ENCODE measurements at places on chromosomes 7 and 10. TPM values are rescaled to one million over a fixed set of nuclear protein-coding genes. Genes with fewer than 3 reads are reported as not detected.

GRCh38 chr10:20893297-20893696 is 3.8 kb downstream of the NEBL start:
- peaks cover 12% of the 10 kb centered on the region for H3K36me3 ChIP-seq
- peaks cover 8% of the 10 kb centered on the region for H3K4me1 ChIP-seq
- no peaks in the 10 kb centered on the region for H3K27me3 ChIP-seq

DNA sequence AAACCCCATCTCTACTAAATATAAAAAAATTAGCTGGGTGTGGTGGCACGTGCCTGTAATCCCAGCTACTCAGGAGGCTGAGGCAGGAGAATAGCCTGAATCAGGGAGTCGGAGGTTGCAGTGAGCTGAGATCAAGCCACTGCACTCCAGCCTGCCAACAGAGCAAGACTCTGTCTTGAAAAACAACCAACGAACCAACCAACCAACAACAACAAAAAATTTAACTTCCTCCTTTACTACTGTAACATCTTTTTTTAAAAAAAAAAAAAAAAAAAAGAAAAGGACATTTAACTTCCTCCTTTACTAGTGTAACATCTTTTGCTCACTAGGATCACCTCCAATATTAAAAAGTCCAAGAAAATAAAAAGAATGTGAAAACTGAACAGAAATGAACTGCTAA is 92.3 kb upstream of the TMEM168 start:
- H3K4me3 ChIP-seq = no peak overlapping the region
- H3K27me3 ChIP-seq = no peaks in the 10 kb centered on the region
- H3K4me1 ChIP-seq = peaks cover 55% of the 10 kb centered on the region
- DNase-seq = no peak

- H3K27me3 ChIP-seq = no peaks in the 10 kb centered on the region
- no peak overlapping the region for H3K4me3 ChIP-seq
- no peaks in the 10 kb centered on the region for H3K36me3 ChIP-seq
These were observed 804.1 kb upstream of the IGFBP3 start for GRCh38 chr7:46725136-46725535.

- peaks cover 15% of the 10 kb centered on the region for H3K4me1 ChIP-seq
- no peaks in the 10 kb centered on the region for H3K27me3 ChIP-seq
- DNase-seq = no peak
- peak overlapping the region; percentile 68 for H3K27ac ChIP-seq
- H3K36me3 ChIP-seq = no peaks in the 10 kb centered on the region
These were observed 166.4 kb upstream of the ADO start for GRCh38 chr10:62638062-62638477.

DNA sequence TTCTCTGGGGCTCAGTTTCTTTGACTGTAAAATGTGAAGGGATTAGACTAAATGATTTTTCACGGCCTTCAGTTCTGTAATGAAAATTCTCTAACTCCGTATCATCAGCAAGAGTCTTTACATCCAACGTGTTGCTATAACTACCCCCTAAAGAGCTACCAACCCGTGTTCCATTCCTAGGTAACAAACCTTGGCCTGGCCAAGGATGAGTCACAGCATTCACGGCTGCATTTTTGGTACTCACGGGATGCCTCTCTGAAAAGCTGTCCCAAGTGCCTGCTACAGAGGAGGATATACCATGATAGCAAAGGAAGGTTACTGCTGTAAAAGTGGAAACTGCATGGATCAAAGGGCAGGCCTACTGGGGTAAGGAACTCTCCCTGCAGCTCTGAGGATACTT is 5.9 kb downstream of the LRRC4 start:
- H3K27ac ChIP-seq = no peak overlapping the region
- H3K4me1 ChIP-seq = peaks cover 55% of the 10 kb centered on the region
- no peak for DNase-seq
- no peak overlapping the region for H3K4me3 ChIP-seq
- H3K36me3 ChIP-seq = no peaks in the 10 kb centered on the region
- H3K27me3 ChIP-seq = no peaks in the 10 kb centered on the region

- H3K4me3 ChIP-seq = no peak overlapping the region
- no peak for DNase-seq
- H3K4me1 ChIP-seq = peaks cover 7% of the 10 kb centered on the region
- no peaks in the 10 kb centered on the region for H3K36me3 ChIP-seq
These were observed 25.3 kb downstream of the CCDC6 start for GRCh38 chr10:59880971-59881510.

GRCh38 chr7:123754271-123754871 is 5.6 kb upstream of the WASL start:
- no peaks in the 10 kb centered on the region for H3K36me3 ChIP-seq
- H3K4me3 ChIP-seq = no peak overlapping the region
- peaks cover 26% of the 10 kb centered on the region for H3K4me1 ChIP-seq
- no peaks in the 10 kb centered on the region for H3K27me3 ChIP-seq
- no peak for DNase-seq
- H3K27ac ChIP-seq = no peak overlapping the region

DNA sequence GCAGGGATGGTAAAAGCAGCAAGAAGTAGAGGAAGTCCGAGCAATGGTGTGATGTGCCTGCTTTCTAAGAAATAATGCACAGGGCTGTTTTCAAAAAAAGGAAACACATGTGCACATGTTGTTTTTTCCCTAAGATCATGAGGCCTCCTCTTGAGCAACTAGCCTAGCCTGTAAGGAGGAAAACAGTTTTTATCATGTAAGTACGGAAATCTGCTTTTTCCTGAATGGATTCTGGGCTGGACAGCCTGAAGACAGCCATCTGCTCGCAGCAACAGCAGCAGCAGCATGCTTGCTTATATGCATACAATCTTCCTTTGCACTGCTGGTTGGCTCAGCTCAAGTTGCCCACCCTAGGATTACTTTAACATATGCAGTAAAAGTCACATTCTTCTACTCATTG is 87.1 kb downstream of the HIBADH start:
- H3K4me1 ChIP-seq = no peaks in the 10 kb centered on the region
- no peaks in the 10 kb centered on the region for H3K27me3 ChIP-seq
- no peak for DNase-seq
- H3K27ac ChIP-seq = no peak overlapping the region
- H3K36me3 ChIP-seq = no peaks in the 10 kb centered on the region

GRCh38 chr7:78039790-78040776 is 241.5 kb downstream of the PHTF2 start:
- H3K27me3 ChIP-seq = no peaks in the 10 kb centered on the region
- no peak overlapping the region for H3K4me3 ChIP-seq
- no peak overlapping the region for H3K27ac ChIP-seq
- no peaks in the 10 kb centered on the region for H3K4me1 ChIP-seq
- H3K36me3 ChIP-seq = no peaks in the 10 kb centered on the region

DNA sequence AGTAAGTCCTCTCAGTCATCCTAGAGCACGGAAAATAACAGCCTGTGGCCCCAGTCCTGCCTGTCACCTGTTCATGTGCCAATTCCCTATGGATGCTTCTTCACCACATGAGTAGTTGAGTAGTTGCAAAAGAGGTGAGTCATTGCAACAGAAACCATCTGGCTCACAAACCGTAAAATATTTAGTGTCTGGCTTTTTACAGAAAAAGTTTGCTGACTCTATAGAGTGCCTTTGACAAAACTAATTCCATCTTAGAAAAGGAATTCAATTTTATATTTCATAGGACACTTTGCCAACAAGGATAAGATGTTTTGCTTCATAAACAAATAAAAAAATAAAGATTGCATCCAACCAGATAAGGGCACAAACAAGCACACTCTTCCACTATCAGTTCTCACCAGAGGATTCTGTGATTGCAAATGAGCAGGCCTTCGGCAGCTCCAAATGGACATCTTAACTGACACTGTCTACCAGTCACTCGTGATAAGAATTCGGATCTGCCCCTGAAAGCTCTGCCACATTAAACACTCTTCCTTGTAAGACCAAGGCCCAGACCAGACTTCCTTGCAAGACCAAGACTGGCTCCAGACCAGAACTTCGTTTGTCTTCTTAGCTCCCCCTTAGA is 242.7 kb upstream of the SEMA3C start:
- H3K4me1 ChIP-seq = no peaks in the 10 kb centered on the region
- H3K36me3 ChIP-seq = no peaks in the 10 kb centered on the region
- no peak overlapping the region for H3K4me3 ChIP-seq
- no peaks in the 10 kb centered on the region for H3K27me3 ChIP-seq
- DNase-seq = no peak

DNA sequence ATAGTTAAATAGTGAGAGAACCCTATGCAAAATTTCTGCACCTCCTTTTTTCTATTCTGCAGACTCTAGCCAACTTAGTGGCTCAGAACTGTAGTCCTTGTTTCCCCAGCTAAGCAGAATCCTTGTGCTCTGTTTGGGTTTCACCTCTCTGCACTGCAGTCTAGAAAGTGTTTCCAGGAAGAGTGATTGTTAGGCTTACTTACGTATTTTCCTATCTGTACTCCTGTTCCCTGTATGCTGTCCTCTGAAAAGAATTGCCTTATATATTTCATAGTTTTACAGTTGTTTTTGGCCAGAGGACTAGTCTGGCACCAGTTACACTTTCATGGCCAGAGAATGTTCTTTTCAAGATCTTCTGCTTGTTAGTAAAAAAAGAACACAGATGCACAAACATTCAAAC is 154.6 kb upstream of the POT1 start:
- no peaks in the 10 kb centered on the region for H3K36me3 ChIP-seq
- no peak overlapping the region for H3K27ac ChIP-seq
- H3K4me1 ChIP-seq = no peaks in the 10 kb centered on the region

- no peaks in the 10 kb centered on the region for H3K27me3 ChIP-seq
- no peaks in the 10 kb centered on the region for H3K4me1 ChIP-seq
- H3K4me3 ChIP-seq = no peak within 1 kb of the TSS
- H3K36me3 ChIP-seq = no peaks in the 10 kb centered on the region
- H3K27ac ChIP-seq = no peak within 1 kb of the TSS
These were observed at the start of gene TAS2R41 for GRCh38 chr7:143477501-143478150. Gene TAS2R41, plus strand, starts transcription at chr7:143477873. Its CDS starts 0 bp downstream, at chr7:143477873.

- no peaks in the 10 kb centered on the region for H3K27me3 ChIP-seq
- no peak overlapping the region for H3K27ac ChIP-seq
- peak; percentile 64 for DNase-seq
These were observed 32.8 kb downstream of the NOD1 start for GRCh38 chr7:30445770-30446169.

DNA sequence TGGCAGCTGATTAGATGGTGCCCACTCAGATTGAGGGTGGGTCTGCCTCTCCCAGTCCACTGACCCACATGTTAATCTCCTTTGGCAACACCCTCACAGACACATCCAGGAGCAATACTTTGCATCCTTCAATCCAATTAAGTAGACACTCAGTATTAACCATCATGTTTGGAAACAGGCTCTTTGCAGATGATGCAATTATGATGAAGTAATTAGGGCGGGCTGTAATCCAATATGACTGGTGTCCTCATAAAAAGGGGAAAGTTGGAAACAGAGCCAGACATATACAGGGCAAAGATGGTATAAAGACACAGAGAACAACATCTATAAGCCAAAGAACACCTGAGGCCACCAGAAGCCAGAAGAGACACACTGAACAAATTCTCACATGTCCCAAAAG is 658.6 kb downstream of the CCSER2 start:
- H3K27ac ChIP-seq = no peak overlapping the region
- no peaks in the 10 kb centered on the region for H3K4me1 ChIP-seq
- H3K27me3 ChIP-seq = no peaks in the 10 kb centered on the region
- no peak for DNase-seq

- peaks cover 5% of the 10 kb centered on the region for H3K4me1 ChIP-seq
- no peaks in the 10 kb centered on the region for H3K27me3 ChIP-seq
- no peak overlapping the region for H3K4me3 ChIP-seq
- DNase-seq = no peak
These were observed 280.9 kb upstream of the HGF start for GRCh38 chr7:82050792-82051191.

DNA sequence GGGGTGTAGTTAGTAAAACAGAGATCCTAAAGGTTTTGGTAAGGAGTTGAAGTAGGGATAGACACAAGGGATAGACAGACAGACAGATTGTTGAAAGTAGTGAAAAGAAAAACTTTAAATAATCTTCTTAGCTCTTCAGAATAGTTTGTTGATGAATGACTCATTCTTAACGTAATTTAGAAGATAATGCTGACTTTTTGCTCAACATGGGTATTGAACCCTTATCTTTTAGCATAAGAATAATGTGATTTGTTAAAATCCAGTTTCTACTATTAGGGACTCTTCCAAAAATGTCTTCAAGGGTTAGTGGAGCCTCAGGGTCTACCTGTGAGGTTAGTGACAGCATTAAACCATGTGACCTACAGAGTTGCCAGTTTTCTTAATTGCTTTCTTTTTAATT is 411.2 kb downstream of the ETV1 start:
- H3K27me3 ChIP-seq = no peaks in the 10 kb centered on the region
- no peaks in the 10 kb centered on the region for H3K36me3 ChIP-seq
- H3K4me3 ChIP-seq = no peak overlapping the region
- DNase-seq = no peak

DNA sequence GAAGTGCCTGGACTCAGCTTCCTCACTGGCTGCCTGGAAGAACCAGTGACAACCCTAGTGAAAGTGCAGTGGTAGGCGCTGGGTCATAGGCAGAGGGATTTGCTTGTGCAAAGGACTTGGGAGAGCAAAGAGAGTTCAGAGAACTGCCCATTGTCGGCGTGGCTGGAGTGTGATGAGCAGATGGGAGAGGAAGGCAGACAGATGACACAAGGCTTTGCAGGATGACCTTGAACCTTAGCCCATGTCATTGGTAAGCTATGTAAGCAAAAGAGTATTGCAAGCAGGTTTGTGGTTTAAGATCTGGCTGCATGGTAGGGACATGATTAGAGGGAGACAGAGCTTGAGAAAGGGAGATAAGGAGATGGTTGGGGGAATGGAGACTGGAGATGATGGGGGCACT is 35.3 kb upstream of the NOBOX start:
- no peaks in the 10 kb centered on the region for H3K27me3 ChIP-seq
- no peak for DNase-seq
- H3K4me1 ChIP-seq = no peaks in the 10 kb centered on the region
- H3K4me3 ChIP-seq = no peak overlapping the region

GRCh38 chr10:7525314-7526016 is 114.6 kb upstream of the SFMBT2 start:
- peaks cover 31% of the 10 kb centered on the region for H3K27me3 ChIP-seq
- H3K27ac ChIP-seq = no peak overlapping the region
- no peak overlapping the region for H3K4me3 ChIP-seq
- H3K4me1 ChIP-seq = no peaks in the 10 kb centered on the region
- DNase-seq = peak; percentile 81
- H3K36me3 ChIP-seq = no peaks in the 10 kb centered on the region

DNA sequence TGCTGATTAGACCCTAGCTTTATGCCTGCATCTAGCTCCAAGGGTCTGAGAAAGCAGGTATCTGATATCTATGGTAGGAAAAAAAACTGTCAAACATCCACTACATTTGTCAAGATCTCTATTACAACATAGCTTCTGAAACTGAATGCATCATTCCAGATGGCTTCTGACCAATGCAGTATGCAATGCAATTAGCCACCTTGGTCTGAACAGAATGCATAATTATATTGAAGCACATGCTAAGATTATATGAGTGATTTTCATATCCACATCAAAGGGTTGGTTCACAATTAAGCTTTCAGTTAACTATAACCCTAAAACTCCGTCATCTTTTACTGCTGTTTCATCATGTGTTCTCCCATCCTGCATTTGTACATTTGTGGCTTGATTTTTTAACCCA is 271.4 kb downstream of the POLR1F start:
- no peak overlapping the region for H3K4me3 ChIP-seq
- H3K27me3 ChIP-seq = no peaks in the 10 kb centered on the region
- no peak overlapping the region for H3K27ac ChIP-seq

Gene CLCN1
- total RNA-seq = not detected

Gene NEBL
- 899 TPM for total RNA-seq

Gene PLAC9
- total RNA-seq = 29.5 TPM

Gene GPR15LG
- total RNA-seq = not detected

Gene VWA2
- total RNA-seq = not detected

Gene TSPAN33
- total RNA-seq = 8.0 TPM
